Activated naive CD4-positive, alpha-beta T cell treated with anti-CD3 and anti-CD28 coated beads, Interleukin-2, amount 50 U/mL, for 72 hours (primary cell): ENCODE measurements at places on chromosomes 13 and 19. TPM values are rescaled to one million over a fixed set of nuclear protein-coding genes. Genes with fewer than 3 reads are reported as not detected.

DNA sequence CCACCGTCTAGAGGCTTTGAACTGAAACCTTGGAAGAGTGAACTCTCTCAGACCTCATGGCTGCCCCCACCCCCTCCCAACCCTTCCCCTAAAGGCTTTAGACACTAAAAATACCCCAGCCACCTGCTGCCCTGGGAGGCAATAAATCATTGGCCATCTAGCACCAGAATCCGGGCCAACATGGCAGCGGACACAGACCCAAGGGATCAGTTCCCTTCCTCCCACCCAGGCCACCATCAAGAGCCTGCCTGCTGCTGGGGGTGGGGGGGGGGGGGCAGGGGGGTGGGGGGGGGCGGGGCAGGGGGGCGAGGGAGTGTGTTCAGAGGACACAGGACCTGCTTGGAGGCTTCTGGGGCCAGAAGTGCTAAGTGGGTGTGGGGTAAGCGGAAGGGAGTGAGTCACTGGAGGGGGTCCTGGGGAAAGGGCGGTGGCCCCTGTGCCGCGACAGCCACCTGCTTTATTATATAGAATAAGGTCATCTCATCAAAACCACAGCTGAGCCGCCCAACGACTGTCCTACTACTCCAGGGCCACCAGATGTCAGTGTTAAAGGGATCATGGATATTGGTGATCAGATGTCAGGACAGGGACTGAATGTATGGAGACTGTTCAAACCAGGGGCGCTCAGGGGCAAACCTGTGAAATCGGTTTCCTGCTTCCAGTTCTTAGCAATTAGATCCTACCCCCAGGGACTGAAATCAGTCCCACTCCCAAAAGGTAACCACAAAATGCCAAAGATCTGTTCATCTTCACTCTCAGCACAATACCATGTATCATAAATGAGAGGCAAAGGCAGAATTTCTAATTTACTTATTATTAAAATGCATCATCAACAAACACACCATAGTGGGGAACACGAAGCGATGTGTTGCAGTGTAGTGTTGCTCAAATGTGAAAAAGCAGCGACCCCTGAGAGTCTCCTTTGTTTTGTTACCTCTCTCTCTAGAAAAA is 24.3 kb downstream of the ARL11 start:
- no peak for DNase-seq

- no peak for DNase-seq
These were observed 216.3 kb downstream of the NHLRC3 start for GRCh38 chr13:39254601-39255000.

DNA sequence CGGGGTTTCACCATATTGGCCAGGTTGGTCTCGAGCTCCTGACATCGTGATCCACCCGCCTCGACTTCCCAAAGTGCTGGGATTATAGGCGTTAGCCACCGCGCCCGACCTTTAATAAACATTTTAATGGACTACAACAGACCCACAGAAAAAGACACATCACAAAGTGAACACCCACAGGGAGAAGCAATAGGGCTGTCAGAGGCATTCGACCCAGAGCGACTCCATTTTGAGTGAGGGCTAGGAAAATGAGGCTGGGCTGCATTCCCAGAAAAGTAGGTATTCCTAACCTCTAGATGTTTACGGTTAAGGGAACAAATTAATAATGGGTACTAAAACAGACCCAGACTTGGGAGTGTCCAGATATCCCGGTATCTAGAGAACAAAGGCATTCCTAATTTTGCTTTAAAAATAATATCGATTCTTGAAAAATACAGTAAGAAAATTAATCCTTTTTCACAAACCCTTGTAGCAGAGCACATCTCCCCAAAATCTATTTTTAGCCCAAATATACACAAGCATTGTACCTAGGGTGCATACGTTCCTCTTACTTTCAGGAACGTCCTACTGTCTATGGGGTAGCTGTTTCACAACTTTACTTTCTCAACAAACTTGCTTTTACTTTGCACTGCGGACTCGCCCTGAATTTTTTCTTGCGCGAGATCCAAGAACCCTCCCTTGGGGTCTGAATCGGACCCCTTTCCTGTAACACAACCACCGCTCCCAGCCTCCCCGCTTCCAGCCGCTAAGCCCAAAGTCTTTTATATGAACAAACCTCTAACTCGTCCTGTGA is 811 bp upstream of the ZNF8 start:
- no peak for DNase-seq

GRCh38 chr13:48121733-48122132 is 26.8 kb upstream of the MED4 start:
- DNase-seq: no peak

- DNase-seq: peak; percentile 59
These were observed 14.5 kb upstream of the CERS4 start for GRCh38 chr19:8194528-8195267.

DNA sequence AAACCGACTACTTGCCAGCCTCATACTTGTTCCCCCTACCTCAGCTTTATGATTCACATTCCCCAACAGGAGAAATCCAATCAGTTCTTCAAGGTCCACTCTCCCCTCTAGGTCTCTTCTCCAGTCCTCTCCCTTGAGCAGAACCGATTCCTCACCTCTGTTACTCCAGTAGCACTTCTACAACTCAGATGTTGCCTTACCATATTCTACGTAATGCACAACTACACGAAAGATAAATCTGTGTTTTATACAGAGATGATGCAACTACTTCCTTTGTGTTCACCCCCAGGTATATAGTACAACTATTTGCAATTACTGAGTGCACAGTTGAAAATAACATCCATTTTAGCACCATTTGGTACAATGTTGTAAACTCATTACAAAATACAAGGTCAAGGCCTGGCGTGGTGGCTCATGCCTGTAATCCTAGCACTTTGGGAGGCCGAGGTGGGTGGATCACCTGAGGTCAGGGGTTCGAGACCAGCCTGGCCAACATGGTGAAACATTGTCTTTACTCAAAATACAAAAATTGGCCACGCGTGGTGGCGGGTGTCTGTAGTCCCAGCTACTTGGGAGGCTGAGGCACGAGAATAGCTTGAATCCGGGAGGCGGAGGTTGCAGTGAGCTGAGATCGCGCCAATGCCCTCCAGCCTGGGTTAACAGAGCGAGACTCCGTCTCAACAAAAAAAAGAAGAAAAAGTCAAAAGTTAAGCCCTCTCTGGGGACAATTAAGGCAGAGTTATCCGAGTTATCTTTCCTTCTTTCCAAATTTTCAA is 2.8 kb upstream of the WBP4 start:
- DNase-seq: no peak

- no peak for DNase-seq
These were observed 251.6 kb upstream of the GPC6 start for GRCh38 chr13:92974905-92975429.

DNA sequence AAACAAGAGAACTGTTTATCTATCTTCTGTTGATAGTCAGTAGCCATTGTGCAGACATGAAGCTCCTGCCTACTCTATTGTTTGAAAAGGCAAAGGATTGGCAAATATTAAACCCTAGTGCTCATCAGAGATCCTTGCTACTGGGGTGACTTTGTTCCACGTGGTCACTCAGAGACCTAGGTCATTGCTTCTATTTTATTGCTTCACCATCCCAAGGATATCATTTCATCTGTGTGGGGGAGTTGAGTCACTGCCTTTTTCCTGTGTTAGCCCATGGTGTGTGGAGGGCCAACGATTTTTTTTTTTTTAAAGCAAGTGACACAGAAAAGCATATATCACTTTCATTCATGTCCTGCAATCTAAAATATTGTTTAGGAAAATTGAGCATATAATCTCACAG is 254.1 kb upstream of the RXFP2 start:
- DNase-seq: no peak

- no peak for DNase-seq
These were observed 12.6 kb upstream of the ZNF414 start for GRCh38 chr19:8526345-8527091.

GRCh38 chr13:92590503-92590908 is 636.1 kb upstream of the GPC6 start:
- DNase-seq: no peak

GRCh38 chr13:35927567-35928021 is 203.6 kb downstream of the DCLK1 start:
- DNase-seq: no peak

GRCh38 chr13:67520886-67521285 is 290.8 kb upstream of the PCDH9 start:
- DNase-seq: no peak

DNA sequence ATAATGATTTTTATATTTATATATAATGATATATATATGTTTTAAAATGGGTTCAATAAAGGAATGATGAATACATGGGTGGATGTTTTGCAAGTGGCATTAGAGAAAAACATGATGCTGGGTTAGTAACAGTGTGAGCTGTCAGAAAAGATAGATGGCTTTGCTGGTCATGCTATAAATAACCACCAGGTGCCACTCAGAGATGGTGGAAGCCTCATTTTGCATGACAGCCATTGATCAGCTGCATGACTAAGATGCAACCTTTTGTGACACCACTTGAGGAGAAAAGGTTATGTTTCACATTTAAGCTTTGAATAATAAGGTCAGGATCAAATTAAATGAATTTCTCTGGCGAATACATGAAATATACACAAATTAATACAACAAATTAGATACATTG is 737.7 kb downstream of the PCDH9 start:
- no peak for DNase-seq

- no peak for DNase-seq
These were observed 3.9 kb upstream of the DMKN start for GRCh38 chr19:35517342-35517741.

DNA sequence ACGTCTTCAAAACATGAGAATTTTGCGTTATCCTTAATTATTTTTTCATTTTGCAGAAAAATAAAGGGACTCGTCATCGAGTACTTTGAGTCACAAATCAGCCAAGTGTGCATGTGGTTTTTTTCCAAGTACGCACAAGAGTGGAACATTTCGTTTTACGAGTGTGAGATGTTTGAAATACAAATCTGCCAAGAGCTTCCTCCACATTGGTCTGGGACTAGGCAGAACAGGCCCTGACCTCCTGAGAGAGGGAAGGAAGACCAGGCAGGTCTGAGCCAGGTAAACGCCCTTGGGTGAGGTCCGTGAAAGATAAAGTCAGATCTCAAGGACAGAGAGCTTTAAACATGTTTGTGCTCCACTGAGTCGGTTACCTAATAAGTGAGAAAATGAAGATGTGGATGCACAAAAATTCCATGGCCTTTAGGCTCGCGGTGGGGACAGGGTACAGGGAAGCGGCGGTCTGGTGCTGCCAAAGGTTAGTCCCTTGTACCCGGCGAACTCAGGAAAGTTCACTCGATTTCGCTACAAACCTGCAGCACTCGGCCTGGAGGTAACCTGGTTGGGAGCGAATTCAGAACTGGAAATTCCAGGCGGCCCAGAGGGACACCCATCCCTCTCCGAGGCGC is 473 bp upstream of the ITM2B start:
- no peak for DNase-seq

DNA sequence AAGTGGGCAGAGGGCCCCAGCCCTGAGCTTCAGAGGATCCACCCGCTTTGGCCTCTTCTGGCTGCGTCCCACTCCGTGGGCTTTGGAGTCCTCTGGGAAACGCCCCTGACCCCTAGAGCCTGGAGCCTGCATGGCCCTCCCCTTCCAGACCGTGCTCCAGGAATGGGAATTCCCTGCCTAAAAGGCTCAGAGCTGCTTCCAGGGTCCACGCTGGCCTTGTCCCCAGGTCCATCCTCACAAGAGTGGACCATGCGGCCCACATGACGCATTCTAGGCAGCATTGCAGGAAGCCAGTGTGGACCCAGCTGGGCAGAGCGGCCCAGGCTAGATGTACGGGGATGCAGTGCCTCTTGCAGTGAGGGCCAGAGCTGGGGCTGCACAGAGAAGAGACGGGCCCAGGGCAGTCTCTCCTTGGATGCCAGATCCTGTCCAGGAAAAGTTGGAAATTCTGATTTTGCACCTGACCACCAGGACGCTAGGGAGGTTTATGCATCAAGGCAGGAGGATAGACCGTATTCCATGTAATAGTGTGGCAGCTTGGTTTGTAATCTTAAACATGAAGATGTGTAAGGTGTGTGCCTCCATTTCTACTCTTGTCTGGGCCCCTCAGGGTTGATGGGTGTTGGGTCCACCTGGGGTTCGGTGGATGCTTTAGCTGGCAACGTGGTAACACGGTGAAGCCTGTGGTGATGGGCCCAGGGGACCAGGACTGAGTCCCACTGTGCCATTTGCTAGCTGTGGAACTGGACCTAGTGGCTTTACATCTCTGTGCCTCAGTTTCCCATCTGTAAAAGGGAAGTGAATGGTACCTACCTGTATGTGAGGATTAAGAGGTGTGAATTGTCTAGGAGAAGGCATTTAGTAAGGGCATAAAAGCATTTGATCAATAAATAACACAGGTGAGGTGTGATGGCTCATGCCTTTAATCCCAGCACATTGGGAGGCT is 14.8 kb upstream of the FXYD3 start:
- no peak for DNase-seq

DNA sequence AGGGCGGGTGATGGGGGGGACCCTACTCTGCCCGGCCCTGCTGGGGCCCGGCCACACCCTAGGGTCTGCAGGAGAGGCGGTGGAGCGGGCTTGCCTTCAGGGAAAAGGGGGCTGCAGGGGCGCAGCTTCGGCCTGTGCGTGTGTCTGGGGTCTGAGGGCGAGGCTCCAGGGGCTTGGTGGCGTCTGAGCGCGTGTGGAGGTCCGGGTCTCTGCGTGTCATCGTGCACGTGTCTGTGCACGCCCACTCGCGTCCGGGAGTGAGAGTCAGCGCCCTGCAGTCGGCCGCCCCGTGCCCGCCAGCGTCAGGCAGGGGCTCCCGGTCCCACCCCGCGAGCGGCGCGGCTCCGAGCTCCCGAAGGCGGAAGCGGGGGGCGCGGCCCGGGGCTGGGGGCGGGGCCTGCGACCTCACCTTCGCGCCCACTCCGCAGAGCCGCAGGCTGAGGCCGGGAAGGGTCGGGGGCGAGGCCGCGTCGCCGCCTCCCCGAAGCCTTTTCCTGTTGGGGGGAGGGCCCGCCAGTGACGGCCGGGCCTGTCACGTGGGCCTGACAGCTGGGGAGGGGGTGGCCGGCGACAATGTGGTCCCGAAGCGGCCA is at the start of gene ARHGAP45:
TSS of gene ARHGAP45 (plus strand) at position 420 of the 593 bp plus-strand sequence. CDS start 239 bp downstream, outside the sequence.
- peak; percentile 87 for DNase-seq

GRCh38 chr13:30755678-30756077 is 20.3 kb downstream of the ALOX5AP start:
- no peak for DNase-seq

PRTN3 gene
- total RNA-seq: not detected

IRF3 gene
- total RNA-seq: 202 TPM

RFPL4AL1 gene
- total RNA-seq: not detected

SGCG gene
- total RNA-seq: not detected

SLITRK6 gene
- total RNA-seq: not detected

ZNF358 gene
- 11.1 TPM for total RNA-seq

SMIM24 gene
- total RNA-seq: 0.72 TPM
